ENCODE measurements at places on chromosomes 3 and 15.

GRCh38 chr3:123584284-123584987 is 417 bp downstream of the HACD2 start:
- no peak for DNase-seq

GRCh38 chr3:197820550-197821335 is 29.7 kb downstream of the LRCH3 start:
- DNase-seq: no peak

DNA sequence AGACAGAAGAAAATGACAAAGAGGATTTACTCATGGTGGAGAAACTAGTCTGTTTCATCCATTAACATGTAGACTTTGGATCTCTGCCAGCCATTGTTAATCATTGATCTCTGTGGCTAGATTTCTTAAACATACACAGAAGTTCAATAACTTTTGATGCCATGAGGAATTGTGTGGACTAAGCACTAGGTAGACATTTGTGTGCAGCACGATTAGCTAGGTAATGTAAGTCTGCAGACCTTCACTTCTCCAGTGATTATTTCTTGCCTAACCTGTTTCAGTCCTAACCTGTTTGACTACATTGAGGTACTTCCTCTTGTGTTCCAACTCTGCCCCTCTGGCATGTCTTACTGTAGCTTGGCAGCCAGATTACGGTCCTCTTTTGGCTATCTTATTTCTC is 928.5 kb upstream of the ROBO1 start:
- DNase-seq: no peak

GRCh38 chr3:197949191-197949777 is 706 bp upstream of the RPL35A start:
- DNase-seq: no peak

DNA sequence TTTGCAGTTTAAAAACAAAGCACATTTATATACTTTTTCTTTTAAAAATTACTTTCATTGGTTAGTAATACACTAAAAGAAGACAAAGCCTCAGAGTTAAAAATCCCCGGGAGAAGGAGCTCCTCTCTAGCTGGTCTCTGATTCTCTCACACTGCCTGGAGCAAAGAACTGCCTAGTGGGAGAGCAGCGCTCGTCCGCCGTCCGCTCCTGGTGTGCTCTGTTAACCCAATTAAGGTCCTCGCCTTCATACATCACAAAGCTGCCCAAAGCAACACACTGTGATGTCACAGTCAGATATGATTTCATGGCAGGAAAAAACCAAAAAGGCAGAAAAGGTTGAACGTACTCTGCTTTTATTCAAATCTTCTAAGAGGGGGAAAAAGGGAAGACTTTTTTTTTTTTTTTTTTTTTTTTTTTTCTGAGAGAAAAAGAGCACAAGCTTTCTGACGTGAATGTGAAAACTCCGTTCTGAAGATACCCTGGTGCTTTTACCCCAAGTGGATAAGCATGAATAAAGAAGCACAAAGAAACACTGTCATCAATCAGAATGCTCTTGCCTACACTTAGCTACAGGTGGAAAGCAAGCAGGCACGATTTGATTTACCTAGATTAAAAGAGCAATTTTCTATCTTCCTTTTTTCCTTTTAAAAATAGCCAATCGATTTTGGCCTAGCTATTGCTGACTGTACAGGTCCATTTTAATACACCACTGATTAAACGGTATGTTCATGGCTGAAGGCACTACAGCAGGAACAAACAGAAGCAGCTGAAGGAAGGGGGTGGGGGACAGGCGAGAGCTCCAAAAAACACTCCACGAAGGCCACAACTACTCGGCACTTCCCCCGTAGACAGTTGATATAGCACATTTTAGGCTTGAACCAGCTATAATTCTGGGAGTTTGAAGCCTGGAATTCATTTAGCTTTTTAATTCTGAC is 115.2 kb downstream of the TIGIT start:
- DNase-seq: no peak

DNA sequence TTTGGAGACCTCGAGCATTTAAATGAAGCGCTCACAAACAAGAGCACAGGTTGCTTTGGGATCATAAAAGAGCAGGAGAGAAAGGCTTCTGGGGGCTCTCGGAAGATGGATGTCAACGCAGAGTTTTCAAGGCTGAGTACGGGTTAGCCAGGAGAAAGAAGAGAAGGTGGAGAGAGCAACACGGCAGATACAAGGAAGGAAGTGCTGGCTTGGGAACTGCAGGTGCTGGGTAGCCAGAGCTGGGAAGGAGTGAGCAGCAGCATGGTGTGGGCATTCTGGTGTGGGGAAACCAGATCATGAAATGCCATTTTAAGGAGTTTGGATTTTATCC is 580 bp upstream of the RUBCN start:
- no peak for DNase-seq

- DNase-seq: no peak
These were observed 7.6 kb downstream of the ZNF639 start for GRCh38 chr3:179330438-179330837.

GRCh38 chr3:160885791-160886286 is 129.8 kb downstream of the PPM1L start:
- no peak for DNase-seq

DNA sequence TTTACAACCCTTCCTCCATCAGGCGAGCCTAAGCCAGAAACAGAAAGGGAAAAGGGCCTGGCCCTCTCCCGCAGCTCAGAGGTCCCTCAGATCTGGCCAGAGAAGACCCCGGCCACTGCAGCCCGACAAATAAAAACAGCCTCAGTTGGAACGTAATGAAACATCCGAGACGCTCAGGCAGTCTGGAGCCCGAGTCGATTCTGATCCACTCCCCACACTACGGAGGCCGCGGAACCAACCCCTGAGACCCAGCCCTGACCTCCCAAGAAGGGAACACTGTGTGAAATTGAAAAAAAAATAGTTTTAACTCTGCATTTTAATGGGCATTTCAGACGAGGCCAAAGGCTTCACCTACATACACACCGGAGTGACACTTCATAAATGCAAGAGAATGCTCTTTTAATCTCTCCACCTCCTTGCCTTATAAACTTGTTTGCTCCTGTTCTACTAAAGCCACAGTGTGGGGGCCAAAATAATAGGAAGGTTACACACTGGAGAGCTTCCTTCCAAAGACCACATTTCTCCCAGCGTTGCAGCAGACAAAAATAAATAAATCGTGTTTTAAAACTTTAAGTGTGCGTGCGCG is 3.7 kb downstream of the MEIS2 start:
- no peak for DNase-seq
